AG09309 (cell line): ENCODE measurements at places on chromosomes 16 and 17.

- DNase-seq, result no peak
These were observed 15.0 kb upstream of the FAAP100 start for GRCh38 chr17:81567191-81567590.

GRCh38 chr16:55047903-55048497, 117.3 kb downstream of the IRX5 start:
- DNase-seq, result no peak

GRCh38 chr17:69423450-69423849, 9.0 kb downstream of the MAP2K6 start:
- no peak for DNase-seq

DNA sequence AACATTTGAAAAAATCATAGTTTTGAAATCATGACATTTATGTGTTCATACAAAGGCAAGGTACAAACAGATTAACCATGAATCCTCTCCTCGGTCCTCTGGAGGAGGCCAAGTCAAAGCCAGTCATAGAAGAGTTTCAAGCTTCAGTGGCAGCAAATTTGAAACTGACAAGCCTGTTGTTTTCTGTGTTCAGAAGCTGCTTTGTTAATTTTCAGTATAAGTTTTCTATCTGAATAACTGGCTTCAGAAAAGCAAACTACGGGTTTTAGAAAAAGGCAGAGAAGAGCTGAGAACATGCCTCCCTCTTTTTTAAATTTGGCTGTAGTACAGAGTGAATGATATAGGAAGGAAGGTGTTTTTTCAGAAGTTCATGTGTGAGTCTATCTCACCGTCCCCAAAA, 79.6 kb upstream of the CLEC18B start:
- DNase-seq, result no peak

GRCh38 chr16:22428654-22429053, 54.2 kb upstream of the CDR2 start:
- no peak for DNase-seq
